ENCODE measurements at places on chromosomes 6 and 20.

- no peak for DNase-seq
Observed at GRCh38 chr6:120779441-120779840, 554.8 kb downstream of the TBC1D32 start.

- DNase-seq, result no peak
Observed at GRCh38 chr6:40832691-40833090, 206.3 kb downstream of the UNC5CL start.

DNA sequence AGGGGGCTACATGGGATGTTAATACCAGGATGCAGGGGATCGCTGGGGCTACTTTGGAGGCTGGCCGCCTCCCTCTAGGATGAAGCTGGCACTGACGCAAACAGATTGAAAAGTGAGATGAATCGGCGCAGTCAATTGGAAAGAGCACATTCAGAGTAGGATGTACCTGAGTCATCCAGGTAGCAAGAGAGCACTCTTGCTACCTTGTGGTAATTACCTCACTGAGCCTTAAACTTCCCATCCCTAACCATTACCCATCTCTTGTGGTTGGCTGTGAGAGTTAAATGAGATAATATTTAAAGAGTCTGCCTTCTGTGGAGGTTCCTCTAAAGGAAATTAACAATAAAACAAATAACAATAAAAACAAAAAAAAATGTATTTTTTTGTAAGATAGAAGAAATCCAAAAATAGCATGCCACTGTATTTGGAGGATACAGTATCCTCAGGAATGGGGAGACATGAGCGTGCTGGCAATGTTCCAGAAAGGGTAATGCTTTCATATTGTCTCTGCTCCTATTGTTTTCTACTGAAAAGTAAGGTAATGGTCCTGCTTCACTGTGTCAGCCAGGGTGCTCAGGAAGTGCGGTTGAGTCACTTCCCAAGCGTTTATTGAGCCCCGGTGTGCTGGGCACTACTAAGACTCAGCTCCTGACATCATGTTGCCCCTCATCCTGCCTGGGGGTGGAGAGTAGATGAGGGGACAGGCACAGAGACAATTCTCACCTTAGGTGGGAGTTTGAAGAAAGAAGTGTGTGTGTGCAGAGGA, 301.1 kb downstream of the EYA4 start:
- no peak for DNase-seq

DNA sequence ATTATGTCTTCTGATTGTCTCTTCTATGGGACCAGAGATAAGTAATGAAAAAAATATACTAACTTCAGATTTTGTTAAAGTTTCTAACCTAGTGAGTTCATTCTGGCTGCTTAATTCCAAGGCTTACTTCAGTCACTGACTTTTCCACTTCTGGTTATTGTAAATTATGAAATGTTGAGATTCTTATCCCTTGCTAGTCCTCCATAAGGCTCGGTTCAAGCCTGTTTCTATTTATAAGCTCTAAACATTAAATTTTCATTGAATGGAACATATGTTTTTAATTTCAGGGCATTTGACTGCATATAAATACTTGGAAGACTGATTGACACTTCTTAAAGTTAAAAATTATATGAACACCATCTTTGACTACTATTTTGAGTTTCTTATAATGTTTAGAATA, 23.6 kb upstream of the NKAIN2 start:
- DNase-seq, result no peak

- DNase-seq, result peak; percentile 98
Observed at GRCh38 chr6:2989332-2990247, 10.1 kb upstream of the NQO2 start.

- DNase-seq, result no peak
Observed at GRCh38 chr6:156543431-156543830, 233.7 kb upstream of the ARID1B start.

DNA sequence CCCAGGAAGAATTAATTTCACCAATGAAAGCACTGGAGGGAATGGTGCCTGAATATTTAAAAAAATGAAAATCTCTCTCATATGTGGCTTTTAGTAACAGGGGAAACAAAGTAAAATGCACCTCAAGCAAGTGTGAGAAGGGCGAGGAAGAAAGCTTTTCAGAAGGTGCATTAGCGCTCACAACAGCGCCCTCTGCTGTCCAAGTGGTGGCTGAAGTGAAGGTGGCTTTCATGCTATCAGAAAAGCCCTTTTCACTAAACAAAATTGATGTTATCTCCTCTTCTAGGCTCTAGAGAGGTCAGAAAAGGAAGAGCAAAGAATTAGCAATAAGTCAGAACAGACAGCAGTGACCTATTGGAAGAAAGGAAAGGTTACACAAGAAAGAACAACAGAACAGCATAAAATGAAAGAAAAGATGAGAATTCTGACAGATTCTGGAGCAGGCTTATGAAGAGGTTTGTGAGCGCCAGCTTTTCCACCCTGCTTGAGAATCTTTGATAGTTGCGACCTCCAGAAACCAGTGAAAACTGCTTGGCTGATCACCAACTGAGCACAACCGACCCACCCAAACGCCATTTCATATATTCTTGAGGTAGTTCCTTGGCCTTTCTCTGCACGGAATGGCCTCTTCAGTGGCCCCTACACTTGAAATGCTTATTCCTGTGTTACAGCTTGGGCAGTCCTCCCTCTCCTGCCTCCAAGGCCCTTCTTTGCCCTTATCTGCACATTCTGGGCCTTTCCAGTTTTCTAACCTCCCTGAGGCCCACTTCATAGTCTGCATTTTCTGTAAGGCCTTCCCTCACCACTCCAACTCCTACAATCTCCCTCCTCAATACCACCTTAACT, 45.3 kb downstream of the SMLR1 start:
- no peak for DNase-seq

DNA sequence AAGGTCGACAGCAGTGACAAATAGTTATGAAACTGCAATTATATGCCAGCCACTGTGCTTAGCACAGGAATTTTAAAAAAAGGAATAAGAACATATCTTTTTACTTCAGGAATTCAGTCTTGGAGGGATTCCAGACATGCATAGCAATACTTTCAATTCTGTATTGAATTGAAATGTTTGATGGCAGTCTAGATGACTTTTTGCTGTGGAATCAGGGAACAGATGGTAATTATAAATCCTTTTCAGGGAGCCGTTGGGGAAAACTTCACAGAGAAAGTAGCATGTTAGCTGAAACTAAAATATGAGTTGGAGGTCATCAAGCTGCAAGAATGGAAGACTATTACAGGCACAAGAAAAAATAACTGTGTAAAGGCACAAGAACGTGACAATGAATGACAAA, 74.8 kb downstream of the IMPG1 start:
- DNase-seq, result no peak

- no peak for DNase-seq
Observed at GRCh38 chr6:75512591-75512990, 19.0 kb upstream of the FILIP1 start.

DNA sequence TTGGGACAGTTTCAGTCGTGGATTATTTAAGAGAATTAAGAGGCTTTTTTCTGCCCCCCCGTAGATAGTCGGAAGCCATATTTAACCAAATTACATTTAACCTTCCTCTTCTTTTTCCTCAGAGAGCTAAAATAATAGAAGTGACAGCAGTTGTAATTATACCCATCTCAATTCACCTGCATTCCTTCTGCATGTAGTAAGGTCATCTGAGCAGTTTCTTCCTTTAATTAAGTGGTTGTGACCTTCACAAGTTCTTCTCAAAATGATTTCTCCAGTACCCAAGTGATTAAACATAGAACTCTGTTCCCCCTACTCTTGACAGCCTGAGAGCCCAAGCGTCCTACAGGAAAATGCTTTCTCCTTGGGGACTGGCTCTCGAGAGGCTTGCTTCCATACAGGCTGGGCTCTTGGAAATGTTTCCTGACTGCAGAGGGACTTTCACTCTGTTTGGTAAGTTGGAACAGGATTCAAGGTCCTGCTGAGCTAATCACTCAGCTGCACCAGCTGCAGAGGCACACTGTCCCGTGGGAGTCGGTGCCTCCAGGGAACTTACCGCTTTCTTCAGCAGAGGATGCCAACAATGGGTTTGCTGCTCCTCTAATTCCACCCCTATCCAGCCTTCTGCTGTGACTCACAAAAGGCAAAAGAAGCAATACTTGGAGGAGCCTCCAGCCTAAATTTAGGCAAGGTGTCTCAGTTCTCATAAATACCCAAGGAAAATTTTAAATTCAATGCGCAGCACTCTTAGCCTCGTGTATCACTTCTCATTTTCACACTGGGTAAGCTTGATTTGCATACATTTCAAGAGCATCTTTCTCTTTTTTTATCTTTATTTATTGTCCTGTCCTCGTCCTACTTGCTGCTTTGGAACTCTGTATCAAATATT, 414.9 kb downstream of the KIF16B start:
- no peak for DNase-seq

DNA sequence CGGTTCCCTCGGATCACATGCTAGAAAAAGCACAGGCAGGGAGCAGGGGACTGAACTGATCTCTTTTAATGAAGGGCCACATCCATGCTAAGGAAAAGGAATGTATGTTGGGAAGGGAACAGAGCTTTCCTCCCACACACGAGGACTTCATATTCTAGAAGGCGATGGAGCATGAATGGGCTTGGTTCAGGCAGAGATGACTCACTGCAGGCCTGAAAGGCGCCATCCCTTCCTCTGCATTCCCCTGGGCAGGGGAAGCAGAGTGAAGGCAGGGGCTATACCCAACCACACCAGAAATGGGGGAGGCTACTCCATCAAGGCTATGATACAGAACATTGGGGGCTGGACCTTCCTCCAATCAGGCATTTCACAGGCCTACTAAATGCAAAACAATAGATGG, 30.6 kb downstream of the ELMO2 start:
- DNase-seq, result no peak

GRCh38 chr6:146065690-146066089, 36.8 kb downstream of the GRM1 start:
- DNase-seq, result no peak

DNA sequence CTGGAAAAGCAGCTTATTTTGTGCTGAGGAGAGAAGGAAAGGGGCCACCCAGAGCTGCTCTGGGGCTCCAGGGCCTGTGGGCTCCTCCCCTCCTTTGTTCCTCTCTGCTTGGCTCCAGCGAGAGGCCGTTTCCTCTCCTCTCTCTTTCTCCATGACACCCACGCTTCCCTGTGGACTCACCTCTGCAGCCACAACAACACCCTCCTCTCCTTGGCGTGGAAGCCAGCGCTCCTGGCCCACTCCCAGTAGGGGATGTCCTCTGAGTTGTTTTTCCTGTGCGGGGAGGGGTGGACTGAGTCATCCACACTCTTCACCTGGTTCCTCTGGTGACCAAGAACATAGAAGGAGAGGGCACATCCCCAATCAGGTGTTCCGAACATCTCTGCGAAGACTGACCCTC, 4.9 kb upstream of the CDSN start:
- no peak for DNase-seq

DNA sequence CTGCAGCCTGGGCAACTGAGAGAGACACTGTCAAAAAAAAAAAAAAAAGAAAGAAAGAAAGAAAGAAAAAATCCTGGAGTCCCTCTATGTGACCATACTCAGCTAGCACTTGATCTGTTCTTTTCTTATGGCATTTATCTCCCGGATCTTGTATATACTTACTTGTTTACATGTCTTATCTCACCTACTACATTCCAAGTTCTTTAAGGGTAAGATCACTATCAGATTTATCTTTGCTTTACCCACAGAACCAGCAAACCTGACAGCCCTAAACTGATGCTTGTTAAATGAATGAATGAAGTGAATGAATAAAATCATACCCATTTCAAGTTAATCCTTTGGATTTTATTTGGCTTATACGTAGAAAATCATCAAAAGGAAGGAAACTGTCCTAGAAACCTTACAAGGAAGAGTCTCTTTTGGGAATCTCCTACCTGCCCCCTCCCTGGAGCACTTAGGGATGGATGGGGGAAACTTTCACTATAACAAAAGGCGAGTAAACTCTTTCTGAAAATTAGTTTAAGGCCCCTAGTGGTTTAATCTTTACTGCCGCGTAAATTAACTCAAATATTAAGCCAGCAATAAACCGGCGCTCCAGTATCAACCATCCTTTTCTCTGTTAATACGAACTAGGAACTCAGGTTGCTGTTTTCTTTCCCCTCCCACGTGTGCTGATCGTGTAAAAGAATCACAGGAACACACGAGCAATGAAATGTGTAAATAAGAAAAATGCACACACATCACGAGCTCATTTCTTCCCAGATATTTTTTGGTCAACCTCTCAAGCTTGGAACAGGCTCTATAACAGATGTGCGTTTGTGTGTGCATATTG, 1.3 kb upstream of the UTRN start:
- no peak for DNase-seq

GRCh38 chr6:54074578-54075195, 36.6 kb upstream of the MLIP start:
- DNase-seq, result no peak

DNA sequence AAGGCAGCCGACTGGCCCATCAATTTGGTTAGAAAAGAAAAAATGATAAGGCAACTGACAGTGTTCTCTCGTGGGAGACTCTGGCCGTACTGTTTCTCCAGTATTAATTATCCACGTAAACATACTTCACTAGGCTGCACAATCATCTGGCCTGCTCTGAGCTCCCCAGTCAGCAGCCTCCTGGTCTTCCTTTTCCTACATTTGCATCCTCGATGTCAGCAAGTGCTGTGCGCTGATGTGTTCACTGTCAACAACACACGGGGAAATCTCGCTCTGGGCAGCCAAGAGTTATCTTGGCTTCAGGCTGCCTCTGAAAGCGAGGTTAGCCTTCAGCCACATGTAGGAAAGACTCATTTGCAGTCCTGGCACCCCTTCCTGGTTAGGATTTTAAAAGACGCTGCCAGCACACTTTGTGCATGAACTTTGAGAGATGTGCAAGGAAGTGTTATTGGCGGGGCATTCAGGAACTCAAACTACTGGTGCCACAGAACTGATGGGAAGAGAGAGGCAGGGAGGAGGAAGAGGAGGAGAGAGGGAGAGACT, 460.5 kb upstream of the ARID1B start:
- no peak for DNase-seq

DNA sequence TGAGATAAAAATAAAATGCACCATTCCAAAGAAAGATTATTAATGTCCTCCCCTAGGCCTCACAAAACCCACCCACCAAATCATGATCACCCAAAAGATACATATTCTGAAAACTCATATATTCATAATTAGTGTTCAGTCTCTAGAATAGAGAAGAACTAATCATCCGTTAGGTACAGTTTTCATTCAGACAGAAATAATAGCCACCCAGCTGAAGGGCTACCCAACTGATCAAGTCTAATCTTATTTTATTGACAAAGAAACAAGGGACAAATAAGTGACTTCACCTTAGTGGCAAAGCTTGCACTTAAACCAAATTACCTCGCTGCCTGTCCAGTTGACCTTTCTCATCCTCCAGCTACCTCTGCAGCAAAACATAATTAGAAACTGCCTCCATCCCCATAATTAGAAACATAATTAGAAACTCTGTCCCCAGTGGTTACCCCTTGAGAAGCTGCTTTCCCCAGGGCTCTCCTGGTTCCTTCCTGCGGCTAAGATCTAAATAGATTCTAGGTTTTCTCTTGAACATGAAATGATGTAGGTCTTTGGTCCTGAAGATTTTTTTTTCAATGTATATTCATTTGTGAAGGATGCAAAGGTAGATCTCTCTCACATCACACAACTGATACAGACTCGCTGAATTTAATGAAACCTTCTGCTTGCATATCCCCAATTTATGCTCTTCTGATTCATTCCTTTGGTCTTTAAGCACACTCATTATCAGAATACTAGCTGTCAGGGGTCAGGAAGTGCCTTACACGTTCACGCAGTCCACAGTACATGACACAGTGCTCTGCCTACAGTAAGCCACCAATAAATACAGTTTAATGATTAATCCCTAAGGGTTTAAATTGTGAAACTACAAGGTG, 46.3 kb downstream of the HBS1L start:
- DNase-seq, result no peak

- DNase-seq, result no peak
Observed at GRCh38 chr6:163533443-163533842, 118.9 kb downstream of the QKI start.

All from iPS DF 19.7 (cell line).